ENCODE measurements at places on chromosomes 4 and X.

- DNase-seq = no peak
These were observed 51.9 kb downstream of the TET2 start for GRCh38 chr4:105198541-105198940.

DNA sequence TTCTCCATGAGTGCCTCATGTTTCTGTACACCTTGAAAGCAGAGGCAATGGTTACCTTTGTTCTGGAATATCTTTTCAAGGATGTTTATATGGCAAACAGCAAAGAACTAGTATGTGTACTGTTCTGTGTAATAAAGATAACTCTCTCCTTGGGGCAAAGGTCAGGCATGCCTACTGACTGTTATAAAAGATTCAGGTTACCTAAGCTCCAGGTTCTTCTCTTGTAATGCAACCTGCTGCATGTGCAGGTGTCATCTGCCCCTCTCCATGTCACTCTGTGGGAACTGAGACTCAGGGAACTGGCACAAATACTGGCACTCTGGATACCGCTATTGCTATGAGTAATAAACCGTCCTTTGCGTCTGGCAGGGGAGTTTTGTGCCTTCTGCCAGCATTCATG, 5.4 kb upstream of the TRPC3 start:
- DNase-seq = no peak

- no peak for DNase-seq
These were observed 13.9 kb downstream of the FNIP2 start for GRCh38 chr4:158782551-158783360.

DNA sequence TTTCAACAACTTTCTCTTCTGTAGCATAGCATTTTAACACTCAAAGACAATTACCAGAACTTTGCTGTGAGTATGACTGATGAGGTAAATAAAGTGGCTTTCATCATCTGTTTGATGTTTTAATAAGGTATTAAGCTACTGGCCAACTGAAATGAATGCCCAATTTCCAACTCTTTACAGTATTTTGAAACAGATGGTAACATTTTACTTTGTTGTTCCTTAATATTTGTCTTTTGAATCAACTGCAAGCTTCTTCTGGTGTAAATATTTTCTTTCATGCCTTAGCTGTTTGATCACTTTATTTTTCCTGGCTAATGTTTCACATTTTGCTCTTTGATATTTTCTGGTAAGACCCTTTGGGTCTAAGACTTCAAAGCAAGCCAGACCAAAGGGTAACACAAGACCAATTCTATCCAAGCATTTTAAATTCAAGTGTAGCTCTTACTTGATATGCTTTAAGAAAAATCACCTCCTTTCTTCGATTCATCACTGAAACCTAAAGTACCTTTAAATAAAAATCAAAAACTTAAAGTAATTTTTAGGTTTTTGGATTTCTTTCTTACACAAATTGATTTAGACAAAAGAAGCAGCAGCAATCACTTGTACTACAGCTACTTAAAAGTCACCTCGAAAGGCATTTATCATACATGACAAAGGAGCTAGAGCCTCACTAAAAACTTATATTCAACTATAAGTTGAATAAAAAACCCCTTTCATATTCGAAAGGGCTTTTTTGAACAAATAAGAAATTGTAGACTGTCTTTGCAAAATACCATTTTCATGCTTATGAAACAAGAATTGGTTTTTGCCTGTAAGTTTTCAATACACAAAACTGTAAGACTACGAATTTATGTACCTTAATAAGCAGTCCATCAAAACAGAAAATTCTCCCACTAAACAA, 57.6 kb downstream of the TBCK start:
- no peak for DNase-seq

- peak; percentile 5 for DNase-seq
These were observed 430 bp upstream of the TRPC3 start for GRCh38 chr4:121952290-121952689.

- no peak for DNase-seq
These were observed 246.0 kb downstream of the CXXC4 start for GRCh38 chr4:104248726-104249125.

DNA sequence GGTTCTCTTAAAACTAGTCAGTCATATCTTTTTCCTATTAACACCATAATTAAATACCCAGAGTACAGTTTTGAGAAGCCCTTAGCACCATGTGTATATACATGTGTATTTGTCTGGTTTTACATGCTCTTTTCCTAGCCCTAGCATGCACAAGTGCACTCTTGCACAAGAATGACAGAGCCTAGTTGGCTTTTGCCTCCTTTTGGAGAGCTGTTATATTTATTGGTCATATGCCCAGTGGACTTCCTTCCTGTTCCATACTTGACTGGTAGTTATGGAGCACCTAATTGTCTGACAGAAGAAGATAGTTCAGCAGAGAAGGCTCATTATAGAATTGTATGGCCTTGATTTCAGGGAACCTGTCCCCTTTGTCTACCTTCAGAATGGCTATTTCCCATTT, 155.6 kb downstream of the ARX start:
- DNase-seq = no peak

- no peak for DNase-seq
These were observed 313.0 kb upstream of the GRID2 start for GRCh38 chr4:91990726-91991125.

- no peak for DNase-seq
These were observed 17.7 kb downstream of the FOXR2 start for GRCh38 chrX:55640854-55641253.

- peak; percentile 18 for DNase-seq
These were observed 91.9 kb upstream of the ZFP42 start for GRCh38 chr4:187903700-187904099.

DNA sequence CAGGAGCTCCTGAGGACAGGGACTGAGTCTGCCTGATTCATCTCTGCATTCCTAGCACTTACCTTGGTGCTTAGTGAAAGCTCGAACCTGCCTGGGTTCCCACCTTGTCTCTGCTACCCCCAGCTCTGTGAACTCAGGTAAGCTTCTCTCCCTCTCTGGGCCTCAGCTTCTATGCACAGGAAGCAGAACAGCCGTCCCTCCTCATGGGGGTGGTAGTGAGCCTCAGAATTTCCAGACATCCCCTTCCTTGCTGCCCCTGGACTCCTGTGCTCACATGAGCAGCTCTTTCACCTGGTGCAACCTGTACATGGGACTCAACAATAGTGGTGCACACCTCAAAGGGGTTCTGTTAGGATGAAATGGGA, 50.8 kb downstream of the HTRA3 start:
- DNase-seq = no peak

DNA sequence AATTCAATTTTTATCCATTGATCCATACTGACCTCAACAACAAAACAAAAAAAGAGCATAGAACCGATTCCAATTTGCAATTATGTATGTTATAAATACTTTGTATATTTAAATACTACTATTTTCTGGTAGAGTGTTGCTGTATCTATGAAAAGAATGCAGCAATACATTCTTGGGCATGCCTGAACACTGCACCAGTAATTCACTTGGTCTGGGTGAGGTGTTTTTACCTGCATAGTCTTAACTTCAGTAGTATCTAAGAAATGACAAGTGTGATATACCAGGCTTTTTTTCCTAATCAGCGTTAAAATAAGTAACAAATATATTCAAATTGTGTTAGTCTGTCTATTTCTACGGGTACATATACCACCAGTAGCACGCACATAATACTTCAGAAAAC, 120.2 kb downstream of the KLHL13 start:
- DNase-seq = no peak

DNA sequence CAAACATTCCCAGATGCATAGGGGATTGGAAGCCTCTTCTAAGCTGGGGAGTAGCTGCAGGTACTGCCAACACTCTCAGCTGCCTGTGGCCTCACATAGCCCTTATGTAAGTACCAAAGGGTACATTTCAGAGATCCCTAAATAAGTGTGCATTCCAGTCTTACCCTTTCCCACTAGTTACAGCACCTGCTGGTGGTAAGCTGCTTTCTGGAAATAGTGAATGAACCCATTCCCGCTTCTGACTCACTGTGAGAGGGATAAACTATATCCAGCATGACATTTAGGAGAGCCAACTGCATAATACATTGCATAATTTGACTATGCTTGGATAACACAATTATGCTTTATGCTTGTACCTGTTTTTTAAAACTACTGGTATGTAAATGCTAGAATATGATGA, 149.0 kb downstream of the FAM13A start:
- DNase-seq = no peak

GRCh38 chrX:31423609-31424189, 351.9 kb upstream of the FTHL17 start:
- DNase-seq = peak; percentile 45

DNA sequence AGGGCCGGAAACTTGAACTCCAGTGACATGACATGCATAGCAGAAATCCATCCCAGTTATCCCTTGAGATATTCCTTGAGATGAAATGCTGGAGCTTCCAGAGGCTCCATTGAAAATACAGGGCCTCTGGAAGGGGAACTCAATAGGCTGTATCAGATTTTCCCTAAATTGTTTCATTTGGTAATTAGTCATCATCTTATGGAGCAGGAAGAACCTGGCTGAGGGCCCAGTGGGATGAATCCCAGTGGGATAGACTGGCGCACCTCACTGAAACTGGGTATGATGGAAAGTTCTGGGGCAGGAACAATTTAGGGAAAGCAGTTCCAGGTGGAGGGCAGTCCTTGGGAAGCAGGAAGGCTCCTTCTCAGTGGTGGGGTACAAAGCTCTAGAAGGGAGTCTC, 307.8 kb upstream of the DIPK2B start:
- no peak for DNase-seq

DNA sequence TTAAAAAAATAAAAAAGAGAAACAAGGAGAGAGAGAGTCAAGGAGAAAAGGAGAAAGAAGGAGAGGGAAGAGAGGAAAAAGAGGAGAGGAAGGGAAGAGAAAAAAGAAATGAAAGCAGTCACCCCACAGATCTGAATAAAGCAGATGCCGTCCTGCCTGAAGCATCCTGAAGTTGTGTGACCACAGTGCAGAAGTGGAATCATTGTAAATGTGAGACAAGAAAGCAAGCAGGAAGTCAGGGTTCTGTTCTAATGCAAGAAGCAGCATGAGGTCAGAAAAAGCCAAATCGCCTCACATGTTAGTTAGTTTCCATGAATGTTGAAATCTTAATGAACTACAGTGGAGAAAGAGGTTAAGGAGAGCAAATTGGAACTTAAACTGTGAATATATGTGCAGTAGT, 692.5 kb downstream of the CENPC start:
- no peak for DNase-seq

DNA sequence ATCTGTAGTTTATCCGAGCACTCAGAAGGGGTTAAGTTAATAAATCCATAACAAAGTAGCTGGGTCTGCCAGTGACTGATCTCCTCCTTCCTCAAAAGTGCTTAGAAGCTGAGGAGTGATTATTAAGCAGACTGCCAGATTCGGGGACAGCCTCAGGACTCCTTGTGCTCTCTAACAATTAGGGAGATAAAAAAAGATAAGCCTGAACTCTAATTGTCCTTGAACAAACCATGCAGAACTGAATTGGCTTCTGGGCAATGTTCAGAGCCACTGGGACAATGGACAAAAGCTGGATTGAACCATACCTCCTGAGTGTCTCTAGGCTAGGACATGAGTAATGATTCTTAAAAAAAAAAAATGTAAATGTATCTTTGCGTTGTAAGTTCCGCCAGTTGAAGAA, 22.7 kb upstream of the GRPR start:
- DNase-seq = no peak

DNA sequence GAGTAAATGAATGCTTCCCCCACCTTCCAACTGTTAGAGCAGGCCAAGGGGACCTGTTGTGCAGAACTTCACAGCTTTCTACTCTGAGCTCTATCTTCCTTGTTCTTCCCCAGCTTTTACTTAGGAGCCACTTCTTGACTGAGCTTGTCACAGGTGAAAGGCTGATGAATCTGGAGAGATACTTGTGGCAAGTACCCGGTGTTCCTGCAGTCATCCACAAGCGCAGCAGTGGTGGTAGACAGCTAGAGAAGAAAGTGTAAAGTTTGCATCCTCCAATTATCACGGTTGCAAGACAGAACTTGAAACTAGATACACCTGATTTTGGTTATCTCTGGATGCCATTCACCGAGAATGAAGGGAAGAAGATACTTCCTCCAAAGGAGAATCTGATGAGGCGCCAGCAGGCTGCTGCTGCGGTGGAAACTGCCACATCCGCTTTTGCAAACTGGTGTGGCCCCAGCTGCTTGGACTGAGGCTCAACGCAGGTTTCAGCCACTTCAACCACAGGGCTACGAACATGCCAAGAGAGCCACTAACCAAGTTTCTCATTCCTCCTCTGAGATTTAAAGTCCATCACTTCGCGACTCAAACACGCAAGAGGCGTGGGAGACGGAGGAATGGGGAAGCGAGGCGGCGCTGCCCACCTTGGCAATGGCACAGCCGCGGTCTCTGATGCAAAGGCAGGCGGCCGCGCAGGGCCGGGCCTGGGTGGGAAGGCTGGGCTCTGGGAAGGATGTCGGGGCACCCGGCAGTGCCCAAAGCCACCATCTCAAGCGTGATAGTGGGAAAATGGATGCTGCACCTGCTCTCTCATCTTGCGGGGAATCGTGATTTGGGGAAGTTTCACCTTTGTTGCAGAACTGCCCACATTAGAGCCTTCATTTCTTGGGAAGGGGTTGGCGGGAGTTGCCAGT, 1.3 kb upstream of the FHIP1A start:
- no peak for DNase-seq

DNA sequence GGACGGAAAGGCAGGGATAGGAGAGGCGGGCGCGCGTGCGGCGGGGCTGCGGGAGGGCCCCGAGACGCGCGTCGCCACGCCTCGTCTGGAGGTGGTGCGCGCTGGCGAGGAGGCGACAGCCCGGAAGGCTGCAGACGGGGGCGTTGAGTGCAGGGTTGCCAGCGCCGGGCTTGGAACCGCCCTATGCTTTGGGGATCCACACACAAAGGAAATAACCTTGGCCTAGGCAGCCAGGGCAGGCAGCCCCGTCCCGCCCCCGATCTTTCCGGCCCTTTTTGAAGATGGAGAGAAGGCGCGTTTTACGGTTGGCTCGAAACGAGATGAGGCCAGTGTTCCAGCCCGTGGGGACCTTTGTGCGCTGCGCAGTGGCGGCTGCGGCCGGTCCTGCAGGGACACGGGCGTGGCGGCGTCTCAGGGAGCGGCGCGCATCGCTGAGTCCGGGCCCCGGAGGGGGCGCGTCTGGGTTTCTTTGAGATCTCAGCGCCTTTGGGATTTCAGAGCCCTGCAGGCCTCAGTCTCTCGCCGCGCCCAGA, 50.8 kb upstream of the TRIM2 start:
- no peak for DNase-seq

- DNase-seq = no peak
These were observed 132.7 kb downstream of the THOC2 start for GRCh38 chrX:123600181-123600580.

DNA sequence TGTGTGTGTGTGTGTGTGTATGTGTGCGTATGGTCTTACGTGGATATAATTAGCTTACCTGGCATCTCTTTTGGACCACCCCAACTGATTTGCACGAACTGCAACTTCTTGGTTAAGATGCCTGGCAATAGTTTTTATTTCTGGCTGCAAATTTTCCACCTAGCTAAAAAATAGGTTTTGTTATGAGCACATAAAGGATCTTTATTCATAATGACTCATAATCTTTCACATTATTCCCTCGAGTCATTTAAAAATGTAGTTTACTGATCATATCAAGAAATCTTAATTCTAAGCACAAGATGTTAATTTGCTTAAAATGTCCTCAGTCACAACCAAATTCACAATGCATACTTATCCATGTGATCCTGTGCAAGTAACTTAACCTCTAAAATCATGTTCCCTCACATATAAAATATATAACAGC, 1.5 kb downstream of the COX18 start:
- no peak for DNase-seq
